HL-60 (cell line): ENCODE measurements at places on chromosomes 13 and 19.

DNA sequence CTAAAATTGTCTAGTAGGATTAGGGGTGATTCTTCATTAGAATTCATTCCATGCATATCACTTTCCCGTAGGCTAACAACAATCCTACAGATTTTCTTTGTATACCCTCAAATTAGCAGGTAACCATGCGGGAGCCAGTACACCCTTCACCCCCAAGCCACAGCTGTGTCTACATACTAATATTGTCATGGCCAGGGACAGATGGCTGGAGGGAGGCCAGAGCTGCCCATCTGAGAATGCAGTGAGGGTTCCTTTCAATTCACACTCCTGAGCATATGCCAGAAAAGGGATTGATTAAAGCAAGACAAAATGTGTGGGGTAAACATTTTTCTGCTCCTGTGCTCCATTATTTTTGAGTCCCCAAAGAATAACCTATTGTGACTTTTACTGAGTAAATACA is 68.9 kb downstream of the FREM2 start:
- DNase-seq, result no peak

- DNase-seq, result no peak
Observed at GRCh38 chr13:39818953-39819352, 163.5 kb downstream of the COG6 start.

GRCh38 chr19:40466985-40467734 is at the start of gene SPTBN4:
TSS of gene SPTBN4 (plus strand) at chr19:40467001. CDS start at chr19:40472622, 5,621 bp downstream.
- DNase-seq, result no peak

DNA sequence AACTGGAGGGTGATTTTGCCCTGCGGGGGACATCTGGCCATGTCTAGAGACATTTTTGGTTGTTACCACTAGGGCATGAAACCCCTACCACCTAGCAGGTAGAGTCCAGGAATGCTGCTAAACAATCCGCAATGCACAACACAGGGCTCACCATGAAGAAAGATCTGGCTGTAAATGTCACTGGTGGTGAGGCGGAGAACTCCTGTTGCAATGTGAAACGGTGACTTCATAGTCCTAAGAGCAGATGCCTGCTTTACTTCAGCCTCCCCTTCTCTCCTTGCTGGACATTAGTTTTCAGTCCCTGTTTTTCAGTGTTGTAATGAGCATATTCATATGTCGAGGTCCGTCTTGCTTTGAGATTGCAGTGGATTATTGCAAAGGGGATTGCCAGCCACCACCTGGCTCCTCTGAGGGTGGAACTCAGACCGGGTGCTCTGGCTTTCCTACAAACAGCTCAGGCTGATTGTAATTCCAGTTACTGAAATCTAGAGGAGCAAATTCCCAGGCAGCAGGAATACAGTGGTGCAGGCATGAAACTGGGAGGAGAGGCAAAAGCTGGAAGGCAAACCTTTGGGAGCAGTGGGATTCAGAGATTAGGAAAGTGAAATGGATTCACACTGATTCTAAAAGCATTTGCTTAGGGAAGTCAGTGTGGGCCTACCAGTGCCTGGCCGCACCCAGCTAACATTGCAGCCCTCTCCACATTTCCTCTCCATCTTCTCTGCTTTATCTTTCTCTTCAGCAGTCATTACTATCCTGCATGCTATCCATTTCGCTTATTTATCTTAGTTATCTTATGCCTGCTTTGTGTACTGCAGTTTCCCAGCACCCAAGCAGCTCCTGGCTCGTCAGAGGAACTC is 76.1 kb upstream of the PCDH8 start:
- no peak for DNase-seq

- DNase-seq, result peak; percentile 34
Observed at GRCh38 chr19:53865918-53866864, 1.5 kb upstream of the MYADM start.

GRCh38 chr19:45076029-45076850 is at the start of gene ZNF296:
TSS of gene ZNF296 (minus strand) at chr19:45076478. CDS start at chr19:45076373, 105 bp downstream.
- peak; percentile 85 for DNase-seq

DNA sequence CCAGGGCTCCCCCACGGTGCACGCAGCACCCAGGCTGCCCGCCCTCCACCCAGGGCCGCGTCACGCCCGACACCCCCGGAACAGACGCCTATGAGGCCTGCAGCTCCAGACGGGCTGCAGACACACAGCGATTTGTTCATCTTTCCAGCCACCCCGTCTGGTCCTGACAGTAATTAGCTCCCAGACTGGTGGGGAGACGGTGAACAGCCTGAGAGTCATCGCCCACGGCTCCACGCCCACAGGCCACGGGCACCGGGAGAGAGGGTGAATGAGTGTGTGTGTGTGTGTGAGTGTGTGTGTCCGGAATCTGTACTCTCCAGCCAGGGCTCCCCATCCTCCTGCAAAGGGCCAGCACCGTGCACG is 18.1 kb downstream of the GADD45B start:
- DNase-seq, result no peak

DNA sequence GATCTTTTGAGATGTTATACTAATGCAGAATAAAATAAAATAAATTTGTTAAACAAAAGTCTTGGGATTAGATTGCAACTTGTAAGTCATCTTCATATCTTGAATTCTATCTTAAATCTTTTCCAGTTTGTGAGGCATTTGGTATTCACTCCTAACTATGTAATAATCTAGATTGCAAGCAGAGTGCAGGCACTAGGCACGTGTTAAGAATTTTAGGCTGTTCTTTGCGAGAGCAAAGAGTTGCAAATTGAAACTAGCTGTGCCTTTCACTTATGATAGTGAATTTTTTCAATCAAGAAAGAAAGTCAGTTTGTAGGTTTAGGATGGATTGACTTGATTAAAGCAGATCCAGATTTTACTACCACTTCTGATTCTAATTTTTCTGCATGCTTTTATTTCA is 264.1 kb upstream of the SPRY2 start:
- DNase-seq, result no peak

DNA sequence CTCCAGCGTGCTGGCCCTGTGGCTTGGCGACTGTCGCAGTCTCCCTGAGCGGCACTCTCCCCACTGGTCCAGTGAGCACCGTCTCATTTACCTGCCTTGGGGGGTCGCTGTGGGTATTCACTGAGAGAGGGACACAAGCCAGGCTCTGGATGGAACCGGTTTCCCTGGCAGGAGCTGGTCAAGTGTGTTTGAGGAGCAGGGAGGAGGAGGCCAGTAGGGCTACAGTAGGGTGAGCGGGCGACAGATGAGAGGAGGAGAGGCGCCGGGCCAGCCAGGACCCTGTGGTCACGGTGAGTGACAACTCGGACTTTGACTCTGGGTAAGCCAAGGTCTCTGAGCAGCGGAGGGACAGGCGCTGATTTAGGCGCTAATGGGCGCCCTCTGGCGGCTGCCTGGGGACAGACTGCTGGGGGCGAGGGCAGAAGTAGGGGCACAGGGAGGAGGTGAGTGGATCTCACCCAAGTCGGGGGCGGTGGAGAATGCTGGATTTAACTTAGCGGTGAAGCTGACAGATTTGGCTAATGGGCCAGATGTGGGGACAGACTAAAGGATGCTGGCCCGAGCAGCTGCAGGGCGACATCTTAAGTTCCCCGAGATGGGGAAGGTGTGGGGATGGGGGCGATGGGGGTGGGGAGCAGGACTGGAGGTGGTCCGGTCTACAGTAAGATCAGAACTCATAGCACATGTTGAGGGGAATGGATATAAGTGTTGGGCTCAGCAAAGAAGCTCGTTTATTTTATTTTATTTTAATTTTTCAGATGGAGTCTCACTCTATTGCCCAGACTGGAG is 4.7 kb upstream of the PRMT1 start:
- no peak for DNase-seq

GRCh38 chr19:38614289-38614688 is 3.5 kb downstream of the MAP4K1 start:
- no peak for DNase-seq

DNA sequence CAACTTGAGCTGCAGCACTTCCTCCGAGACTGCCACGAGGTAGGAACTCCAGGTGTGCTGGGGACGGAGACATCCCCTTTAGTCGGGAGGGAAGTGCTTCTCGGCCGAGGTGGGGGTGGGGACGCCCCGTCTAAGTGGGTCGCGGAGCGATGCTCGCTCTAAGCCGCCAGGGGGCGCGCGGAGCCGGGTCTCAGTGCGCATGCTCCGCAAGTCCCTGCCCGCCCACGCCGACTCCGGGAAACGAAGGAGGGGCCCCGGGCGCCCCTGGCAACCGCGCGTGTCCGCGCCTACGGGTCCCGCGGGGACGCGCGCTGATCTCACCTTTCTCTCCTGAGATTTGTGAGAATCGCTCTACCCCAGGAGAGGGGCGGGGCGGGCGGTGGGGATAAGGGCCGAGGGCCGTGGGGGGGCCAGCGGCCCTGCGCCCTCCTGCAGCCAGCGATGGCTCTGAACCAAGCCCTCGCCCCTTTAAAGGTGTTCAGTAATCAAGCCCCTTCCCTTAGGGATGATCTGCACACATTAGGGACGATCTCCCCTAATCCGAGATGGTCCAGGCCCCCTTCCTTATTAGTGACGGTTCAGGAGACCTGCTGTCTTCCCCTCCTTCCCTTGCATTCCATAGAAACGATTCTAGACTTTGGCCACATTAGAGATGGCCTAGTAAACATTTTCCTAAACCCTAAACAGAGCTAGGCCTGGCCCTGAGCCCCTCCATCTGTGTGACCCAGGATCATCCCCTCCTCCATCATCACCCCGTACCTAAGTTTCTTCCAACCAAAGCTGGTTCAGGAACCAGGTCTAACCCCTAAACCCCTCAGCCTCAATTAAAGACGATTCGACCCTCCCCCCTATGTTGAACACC is 47.3 kb upstream of the SHKBP1 start:
- DNase-seq, result peak; percentile 73

DNA sequence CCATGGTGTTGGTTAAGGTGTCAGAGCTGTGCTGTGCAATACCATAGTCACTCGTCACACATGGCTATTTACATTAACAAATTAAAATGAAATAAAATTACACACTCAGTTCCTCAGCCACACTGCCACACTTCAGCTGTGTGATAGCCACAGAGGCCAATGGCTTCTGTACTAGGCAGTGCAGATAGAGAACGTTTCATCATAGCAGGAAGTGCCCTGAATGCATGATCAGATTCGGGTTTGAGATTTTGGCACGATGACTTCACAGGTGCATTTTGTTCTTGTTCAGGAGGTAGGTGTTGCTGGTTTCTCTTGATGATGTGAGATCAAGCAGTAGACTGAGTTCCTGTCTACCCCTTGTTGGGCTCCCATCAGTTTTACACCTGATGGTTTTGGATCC is 6.5 kb downstream of the ARMC6 start:
- no peak for DNase-seq

GRCh38 chr13:53207556-53207955 is 178.9 kb downstream of the OLFM4 start:
- DNase-seq, result no peak

DNA sequence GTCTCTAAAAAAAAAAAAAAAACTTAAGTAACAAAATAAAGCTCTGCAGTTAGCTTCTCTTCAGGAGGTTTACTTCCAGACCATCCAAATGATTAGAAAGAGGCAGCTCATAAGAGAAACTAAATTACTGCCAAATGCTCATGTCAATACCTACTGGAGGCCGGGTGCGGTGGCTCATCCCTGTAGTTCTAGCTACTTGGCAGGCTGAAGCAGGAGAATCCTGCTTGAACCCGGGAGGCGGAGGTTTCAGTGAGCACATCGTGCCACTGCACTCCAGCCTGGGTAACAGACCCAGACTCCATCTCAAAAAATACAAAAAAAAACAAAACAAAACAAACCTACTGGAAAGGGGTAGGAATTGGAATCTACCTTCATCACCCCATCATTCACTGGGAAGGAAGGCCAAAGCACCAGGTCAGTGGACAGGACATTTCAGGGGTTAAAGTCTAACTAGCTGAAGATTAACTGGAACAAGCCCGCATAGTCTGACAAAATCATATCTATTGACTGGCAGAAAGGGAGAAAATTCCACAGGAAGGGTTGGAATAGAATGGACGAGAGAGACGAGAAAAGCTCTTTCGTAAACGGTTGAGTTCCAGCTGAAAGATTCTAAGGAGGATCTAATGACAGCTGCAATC is 1.3 kb downstream of the ZFP14 start:
- no peak for DNase-seq

- no peak for DNase-seq
Observed at GRCh38 chr19:41945135-41945766, 13.9 kb downstream of the RABAC1 start.

GRCh38 chr13:107066355-107066754 is 498.4 kb upstream of the ARGLU1 start:
- DNase-seq, result no peak

- DNase-seq, result no peak
Observed at GRCh38 chr19:42172261-42172660, 40.0 kb upstream of the POU2F2 start.

DNA sequence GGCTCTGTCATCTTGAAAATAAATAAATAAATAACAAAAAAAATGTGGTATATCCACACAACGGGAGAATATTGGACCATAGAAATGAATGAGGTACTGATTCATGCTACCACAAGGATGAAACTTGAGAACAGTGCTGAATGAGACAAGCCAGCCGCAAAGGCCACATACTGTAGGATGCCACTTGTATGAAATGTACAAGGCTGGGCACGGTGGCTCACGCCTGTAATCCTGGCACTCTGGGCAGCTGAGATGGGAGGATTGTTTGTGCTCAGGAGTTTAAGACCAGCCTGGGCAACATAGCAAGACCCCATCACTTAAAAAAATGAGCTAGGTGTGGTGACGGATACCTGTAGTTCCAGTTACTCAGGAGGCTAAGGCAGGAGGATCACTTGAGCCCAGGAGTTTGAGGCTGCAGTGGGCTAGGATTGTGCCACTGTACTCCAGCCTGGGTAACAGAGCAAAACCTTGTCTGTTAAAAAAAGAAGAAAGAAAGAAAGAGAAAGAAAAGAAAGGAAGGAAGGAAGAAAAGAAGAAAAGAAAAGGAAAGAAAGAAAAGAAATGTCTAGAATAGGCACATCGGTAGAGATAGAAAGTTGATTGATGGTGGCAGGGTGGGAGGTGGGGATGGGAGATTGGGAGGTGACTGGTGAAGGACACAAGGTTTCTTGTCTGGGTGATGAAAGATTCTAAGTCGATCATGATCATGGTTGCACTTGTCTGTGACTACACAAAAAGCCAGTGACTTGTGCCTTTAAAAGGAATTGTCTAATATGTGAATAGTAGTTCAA is 20.3 kb downstream of the HPN start:
- no peak for DNase-seq

DNA sequence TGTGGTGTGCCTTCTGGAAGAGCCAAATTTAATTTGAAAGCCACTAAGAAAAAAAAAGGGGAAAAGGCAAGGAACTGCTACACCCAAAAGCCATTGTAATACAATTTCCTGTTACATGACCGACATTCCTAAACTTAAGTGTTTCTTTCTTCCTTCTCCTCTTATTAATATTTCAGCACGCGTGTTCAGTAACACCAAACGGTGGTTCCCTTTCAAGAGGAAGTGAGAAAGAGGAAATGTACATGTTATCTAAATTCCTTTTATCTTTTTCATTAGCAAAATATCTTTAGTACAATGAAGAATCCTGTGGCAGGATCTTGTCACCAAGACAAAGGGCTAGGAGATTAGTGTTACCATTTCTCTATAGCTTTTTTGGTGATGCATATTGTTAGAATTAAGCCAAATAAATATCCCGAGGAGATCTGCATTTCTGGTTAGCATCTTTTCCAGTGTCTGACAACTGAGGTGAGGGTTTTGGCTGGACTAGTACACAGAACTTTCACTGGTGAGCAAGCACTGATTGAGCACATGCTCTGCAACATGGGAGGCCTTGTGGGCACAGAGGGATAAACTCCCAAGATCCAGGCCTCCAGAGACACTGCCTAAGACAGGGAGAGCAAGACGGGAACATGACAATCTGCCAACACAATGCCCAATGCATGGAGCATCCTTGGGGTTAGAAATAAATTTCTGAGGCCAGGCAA is 22.1 kb downstream of the LATS2 start:
- DNase-seq, result peak; percentile 39

GRCh38 chr19:12833738-12834565 is 427 bp downstream of the RTBDN start:
- DNase-seq, result no peak
